Activated T-helper 1 cell treated with anti-CD3 and anti-CD28 coated beads, Interleukin-12 subunit alpha, Interleukin-12 subunit beta, Interleukin-2, Interleukin-4 antibody, amounts not matched to agents 30 ng/mL and 10 ng/mL and 1 ng/mL, durations not matched to agents 14 hours and 24 hours and 36 hours (primary cell): ENCODE measurements at places on chromosomes 13 and 19.

DNA sequence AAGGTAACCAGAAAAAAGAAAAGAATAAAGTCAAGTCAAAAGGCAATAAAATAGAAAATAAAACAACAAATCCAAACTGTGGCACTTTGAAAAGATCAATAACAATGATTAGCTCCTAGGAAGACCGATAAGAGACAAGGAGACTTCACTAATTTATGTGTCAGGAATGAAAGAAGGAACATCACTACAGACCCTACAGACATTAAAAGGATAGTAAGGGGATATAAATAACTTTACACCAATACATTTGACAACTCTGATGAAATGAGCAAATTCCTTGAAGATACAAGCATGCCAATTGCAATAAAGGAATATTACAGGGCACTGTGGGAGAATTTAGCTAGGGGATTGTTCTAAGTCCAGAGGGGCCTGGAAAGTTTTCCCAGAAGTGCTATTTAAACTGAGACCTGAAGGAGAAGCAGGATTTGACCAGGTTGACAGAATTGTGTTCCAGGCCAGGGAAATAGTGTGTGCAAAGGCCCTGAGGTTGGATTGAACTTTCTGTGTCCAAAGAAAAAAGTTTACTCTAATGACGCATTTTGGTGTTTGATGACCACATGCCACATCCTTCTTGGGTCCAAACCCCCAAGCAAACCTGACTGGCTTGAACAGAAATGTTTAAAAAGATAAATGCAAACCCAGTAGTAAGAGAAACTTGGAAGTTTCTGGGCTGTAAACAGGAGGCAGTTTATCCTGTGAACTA is 1.6 kb upstream of the C19orf38 start:
- no peak for DNase-seq

DNA sequence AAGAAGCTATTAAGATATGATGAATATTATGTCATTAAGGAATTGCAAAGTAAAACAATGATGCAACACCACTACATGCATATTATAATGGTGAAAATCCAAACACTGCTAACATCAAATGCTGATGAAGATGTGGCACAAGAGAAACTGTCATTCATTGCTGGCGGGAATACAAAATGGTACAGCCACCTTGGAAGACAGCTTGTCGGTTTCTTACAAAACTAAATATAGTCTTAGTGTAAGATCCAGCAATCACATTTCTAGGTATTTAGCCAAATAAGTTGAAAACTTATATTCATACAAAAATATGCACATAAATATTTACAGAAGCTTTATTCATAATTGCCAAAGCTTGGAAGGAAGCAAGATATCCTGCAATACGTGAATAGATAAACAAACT is 114.9 kb upstream of the EDNRB start:
- no peak for DNase-seq

DNA sequence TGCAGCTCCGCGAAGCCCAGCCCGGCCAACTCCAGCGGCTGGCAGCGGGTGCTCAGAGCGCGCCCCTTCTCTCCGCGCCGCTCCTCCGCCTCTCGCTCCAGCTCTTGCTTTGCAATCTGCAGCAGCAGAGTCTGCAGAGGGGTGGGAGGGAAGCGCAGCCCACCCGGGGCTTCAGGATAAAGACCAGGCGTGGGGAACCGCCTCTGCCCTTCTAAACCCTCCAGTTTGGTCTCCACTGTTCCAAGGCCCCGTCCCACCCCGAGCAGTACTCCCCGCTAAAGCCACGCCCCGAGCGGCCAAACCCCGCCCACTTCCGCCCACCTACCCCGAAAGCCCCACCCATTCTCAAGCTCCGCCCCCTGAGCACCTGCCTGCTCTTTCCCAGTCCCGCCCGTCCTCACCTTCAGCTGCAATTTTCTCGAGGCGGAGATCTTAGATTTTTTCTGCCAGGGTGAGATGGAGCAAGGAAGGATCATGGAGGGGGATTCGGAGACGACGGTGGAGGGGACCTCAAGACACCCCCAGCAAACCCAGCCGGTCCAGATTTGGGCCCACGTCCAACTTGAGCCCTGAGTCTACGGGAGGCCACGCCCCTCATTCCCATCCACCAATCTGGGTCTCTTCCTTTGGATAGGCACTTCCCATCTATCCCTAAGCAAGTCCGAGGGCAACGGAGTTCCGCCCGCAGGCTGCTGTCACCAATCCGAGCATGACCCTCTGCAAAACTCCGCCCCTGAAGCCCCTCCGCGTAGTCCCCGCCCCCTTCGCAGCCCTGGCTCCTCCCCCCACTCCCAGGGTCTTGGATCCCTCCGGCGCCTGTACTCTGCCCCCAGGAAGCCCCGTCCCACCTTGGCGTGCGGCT is 1.1 kb downstream of the TNNI3 start:
- no peak for DNase-seq

GRCh38 chr19:6580313-6580712 is 10.6 kb downstream of the CD70 start:
- no peak for DNase-seq

DNA sequence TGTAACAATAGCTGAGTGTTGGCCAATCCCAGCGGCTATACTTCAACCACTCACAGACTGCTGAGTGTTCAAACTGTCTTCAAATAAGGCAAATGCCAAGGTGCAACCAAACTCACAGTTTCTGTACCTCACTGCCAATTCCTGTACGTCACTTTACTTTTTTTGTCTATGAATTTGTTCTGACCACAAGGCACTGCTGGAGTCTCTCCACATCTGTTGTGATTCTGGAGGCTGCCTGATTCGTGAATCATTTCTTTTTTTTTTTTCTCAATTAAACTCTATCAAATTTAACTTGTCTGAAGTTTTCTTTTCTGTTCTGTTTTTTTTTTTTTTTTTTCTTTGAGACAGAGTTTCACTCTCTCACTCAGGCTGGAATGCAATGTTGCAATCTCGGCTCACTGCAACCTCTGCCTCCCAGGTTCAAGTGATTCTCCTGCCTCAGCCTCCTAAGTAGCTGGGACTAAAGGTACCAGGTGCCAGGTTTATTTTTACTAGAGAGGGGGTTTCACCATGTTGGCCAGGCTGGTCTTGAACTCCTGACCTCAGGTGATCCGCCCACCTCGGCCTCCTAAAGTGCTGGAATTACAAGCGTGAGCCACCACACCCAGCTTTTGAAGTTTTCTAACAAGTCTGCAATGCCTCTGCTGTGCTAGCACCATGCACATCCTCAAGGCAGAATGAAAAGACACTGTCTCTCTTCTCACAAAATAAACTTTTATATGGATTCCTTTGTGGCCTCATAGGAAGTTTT is 401.7 kb downstream of the IRS2 start:
- DNase-seq: no peak

DNA sequence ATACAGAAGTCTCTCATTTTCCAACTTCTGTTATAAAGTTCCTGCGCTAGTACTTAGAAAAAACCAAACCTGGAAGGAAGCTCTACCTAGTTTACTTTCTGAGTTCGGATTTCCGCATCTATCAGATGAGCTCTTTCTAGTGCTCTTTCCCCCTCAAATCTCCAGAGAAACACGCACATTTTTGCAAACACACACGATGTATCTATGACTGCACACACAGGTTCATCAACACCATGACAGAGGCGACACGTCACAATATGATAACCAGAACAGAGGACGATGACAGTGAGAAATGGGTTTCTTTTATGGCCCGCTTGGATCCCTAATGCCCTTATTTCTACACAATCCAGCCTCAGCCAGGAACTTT is 629 bp upstream of the LRRC63 start:
- peak; percentile 28 for DNase-seq

DNA sequence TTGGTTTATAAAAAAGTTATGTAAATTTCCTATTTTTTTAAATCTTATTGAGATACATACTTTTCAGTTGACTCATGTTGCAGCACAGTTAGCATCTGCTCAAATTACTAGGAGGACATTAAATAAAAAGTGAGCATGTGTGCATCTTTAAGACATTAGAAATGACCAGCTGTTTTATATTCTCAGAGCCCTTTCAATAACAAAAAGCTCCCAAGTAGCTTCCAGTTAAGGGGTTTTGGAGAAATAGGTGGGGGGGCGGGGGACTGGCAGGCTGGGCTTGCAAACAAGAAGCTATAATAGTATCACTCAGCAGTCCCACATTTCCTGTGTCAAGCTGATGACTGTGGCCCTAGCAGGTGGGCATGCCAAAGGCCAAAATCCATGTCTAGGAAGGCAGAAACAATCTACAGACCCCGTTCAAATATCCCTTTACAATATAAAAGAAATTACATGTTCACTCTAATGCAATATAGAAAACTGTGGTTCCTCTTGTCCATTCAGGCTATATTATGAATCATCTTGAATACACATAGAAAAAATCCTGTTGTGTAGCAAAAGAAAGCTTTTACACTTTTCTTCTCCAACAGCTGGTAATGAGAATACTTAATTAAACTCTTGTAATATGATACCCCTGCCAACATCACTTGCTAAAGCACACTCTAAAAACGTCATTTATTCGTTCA is 1713.2 kb upstream of the SLC10A2 start:
- DNase-seq: no peak

GRCh38 chr19:11324748-11325389 is 14.6 kb downstream of the RAB3D start:
- no peak for DNase-seq

DNA sequence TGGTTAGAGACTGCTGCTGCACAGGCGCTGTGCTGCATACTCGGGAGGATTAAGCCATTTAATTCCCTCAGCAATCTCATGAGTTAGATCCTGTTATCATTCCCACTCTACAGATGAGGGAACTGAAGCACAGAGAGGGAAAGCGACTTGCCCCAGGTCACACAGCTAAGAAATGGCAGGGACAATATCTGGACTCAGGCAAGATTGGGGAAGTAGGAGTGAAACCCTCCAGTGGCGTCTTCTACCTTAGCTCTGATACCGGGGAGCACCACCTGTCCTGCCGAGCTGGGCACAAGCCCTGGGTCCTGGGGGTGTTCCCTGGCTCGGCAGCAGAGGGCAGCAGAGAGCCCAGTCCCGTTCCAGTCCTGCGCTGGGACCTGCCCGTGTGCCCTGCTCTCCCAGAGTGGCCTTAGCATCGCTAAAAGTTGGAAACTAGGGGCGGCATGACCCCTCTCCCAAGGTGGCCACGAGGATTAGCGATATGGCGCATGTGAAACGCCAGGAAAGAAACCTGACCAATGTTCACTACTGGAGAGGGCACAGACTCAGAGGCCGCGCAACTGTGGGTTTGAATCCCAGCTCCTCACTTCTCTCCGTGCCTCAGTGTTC is 20.5 kb downstream of the CYTH2 start:
- peak; percentile 72 for DNase-seq

DNA sequence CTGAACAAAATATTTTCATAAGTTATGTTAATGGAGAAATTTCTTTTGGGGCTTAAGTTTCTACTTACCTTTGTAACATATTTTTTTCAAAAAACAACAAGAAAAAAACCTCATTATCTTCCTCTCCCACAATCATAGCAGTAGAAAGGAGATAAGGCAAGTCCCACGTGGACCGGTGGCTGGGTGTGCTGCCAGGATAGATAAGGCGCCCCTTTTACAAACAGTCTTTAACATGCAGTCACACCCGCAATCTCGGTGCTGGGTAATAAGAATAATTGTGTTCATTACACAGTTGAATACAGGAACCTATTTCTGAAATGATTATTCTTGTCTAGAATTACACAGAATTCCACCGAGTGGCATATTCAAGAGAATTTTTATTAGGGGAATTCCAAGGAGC is 1202.3 kb downstream of the UQCRFS1 start:
- no peak for DNase-seq

DNA sequence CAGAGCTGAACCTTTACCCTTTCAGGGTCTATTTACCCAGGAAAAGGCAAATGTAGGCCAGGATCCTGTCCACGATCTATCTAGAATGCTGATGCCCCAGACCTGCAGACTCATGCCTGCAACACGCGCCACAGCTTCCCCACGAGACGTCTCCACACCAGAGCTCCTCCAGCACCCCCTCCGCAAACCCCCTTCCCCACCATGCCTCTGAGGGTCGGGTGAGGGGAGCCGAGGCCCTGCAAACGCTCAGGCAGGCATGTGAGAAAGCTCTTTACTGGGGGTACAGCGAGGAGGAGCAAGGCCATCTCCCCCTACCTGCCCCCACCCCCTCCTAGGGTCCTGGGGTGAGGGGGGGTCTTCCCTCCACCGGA is 8.9 kb downstream of the DYRK1B start:
- DNase-seq: no peak

DNA sequence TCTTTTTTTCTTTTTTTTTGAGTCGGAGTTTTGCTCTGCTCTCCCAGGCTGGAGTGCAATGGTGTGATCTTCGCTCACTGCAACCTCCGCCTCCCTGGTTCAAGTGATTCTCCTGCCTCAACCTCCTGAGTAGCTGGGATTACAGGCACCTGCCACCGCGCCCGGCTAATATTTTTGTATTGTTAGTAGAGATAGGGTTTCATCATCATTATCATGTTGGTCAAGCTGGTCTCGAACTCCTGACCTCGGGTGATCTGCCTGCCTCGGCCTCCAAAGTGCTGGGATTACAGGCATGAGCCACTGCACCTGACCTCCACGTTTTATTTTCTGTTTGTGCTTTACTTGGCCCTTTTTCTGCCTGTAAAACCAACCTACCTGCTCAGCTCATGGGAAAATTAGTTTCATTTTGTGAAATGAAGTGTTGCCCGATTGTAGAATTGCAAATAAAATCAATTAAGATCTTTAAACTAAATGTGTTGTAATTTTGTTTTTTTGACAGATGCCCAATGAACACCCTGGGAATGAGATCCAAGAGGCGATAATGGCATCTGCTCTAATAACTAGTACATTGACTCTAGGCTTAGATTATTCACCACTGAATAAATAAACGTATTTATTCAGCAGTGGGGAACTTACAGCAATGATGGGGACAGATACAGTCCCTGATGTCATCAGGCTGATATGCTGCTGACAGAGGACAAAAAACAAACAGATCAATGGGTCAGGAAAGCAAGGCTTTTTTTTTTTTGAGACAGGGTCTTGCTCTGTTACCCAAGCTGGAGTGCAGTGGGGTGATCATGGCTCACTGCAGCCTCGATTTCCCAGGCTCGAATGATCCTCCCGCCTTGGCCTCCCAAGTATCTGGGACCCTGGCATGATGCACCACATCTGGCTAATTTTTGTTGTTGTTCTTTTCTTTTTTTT is 2.2 kb upstream of the RAB11B start:
- DNase-seq: no peak

DNA sequence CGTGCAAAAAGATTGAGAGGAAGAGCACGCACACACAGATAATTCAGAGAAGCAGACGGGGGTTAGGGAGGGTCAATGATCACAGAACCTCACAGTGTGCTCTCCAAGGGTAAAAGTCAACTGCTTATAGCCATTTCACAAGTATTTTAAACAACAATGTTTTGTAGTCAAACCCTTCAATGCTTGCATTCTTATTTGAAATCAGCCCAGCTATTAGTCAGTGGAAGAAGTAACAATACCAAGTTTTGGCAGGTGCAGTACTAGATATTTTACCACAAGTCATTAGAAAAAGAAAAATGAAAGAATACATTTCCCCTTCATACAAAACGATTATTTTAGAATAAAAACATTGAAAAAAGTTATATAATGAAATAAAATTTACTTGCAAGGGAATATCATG is 2.6 kb downstream of the CSNK1A1L start:
- DNase-seq: no peak

- no peak for DNase-seq
Observed at GRCh38 chr13:42478531-42479156, 95.3 kb upstream of the TNFSF11 start.
